CD4-positive, alpha-beta T cell treated with Interleukin-4 for 4 hours (primary cell): ENCODE measurements at places on chromosomes 12 and 14.

DNA sequence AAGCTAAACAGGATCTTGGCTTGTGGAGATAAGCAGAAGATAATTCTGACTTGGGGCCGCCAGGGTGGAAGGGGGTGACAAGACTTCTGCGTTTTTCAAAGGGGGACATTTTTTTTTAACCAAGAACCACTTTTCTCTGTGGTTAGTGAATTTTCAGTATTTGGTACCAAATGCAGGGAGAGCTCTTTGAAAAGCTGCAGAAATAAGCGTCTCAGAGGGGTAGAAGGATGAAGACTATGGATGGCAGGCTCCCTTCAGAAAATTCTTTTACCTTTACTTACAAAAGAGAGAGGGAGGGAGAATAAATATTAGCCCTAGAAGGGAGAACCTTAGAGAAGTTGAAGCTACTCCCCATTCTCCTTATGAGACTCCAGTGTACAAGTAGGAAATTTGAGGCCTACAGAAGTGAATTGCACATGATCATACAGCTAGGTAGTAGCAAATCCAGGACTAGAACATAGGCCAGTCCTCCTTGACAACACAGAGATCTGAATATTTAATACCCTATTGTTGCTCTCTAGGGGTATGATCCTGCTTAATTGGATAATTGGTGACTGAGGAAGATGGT is 840 bp downstream of the MRPL52 start:
- no peak for DNase-seq

GRCh38 chr14:62123961-62124360 is 361.7 kb downstream of the SNAPC1 start:
- no peak for DNase-seq

- no peak for DNase-seq
Observed at GRCh38 chr12:94336211-94336925, 123.3 kb downstream of the CEP83 start.

DNA sequence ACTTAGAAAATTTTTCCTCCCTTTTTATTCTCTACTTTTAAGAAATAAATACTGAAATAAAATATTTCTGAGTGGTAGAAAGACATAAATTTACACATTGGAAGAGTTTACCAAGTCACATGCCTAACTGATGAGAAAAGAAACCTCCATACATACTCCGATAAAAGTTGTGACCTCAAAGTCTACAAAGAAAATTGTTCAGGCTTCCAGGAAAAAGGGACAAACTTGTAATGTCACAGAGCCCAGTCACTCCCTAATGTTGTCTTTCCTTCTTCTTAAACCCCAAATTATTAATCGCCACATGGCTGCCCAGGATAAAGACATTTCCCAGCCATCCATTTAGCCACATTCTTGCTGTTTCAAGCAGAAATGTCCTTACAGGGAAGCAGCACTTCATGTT is 455.3 kb downstream of the MDGA2 start:
- no peak for DNase-seq

GRCh38 chr12:16920451-16920850 is 314.5 kb upstream of the LMO3 start:
- DNase-seq = no peak

- no peak for DNase-seq
Observed at GRCh38 chr14:93246534-93246933, 39.5 kb downstream of the UBR7 start.

DNA sequence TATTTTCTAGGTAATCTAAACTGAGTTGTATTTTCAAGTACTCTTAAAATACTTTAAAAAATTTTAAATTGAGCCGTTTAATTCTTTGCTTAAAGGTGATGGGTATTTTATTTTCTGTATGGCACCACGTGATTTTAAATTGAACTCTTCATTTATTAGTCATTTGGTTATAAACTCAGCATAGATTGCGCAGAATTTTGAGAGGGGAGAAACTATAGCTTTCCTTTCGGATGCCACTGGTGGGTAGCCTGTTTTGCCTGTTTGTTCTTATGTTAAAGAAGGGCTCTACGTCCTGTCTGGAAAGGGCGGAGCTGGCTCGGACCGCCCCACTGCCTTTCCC is 411 bp upstream of the STYX start:
- DNase-seq = no peak

- no peak for DNase-seq
Observed at GRCh38 chr14:24670594-24670993, 36.6 kb upstream of the GZMB start.

GRCh38 chr14:86310611-86311010 is 780.7 kb downstream of the FLRT2 start:
- DNase-seq = no peak

GRCh38 chr12:79119796-79120195 is 255.2 kb downstream of the SYT1 start:
- no peak for DNase-seq

GRCh38 chr14:26811756-26812305 is 214.0 kb upstream of the NOVA1 start:
- no peak for DNase-seq

GRCh38 chr12:89405626-89406345 is 53.5 kb upstream of the DUSP6 start:
- no peak for DNase-seq

DNA sequence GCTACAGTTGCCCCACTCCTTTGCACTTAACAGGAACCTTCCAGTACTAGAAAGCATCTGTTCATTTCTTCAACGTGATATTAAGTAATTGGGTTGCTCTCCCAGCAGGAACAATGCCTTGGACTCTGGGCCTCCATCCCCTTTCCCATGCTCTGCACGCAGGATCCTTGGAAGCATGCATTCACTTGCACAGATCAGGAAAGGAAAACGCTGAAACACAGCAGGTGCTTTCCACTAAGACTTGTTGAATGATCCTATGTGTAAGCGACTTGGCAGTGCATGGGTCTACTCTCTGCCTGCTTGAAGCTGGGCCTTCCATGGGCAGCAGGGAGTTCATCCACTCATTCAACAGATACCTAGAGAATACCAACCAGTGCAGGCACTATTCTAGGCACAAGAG is 2.3 kb downstream of the LTBP2 start:
- no peak for DNase-seq

GRCh38 chr12:31651893-31652521 is 7.5 kb upstream of the ETFBKMT start:
- no peak for DNase-seq
